ENCODE measurements at places on chromosomes 1 and 21.

DNA sequence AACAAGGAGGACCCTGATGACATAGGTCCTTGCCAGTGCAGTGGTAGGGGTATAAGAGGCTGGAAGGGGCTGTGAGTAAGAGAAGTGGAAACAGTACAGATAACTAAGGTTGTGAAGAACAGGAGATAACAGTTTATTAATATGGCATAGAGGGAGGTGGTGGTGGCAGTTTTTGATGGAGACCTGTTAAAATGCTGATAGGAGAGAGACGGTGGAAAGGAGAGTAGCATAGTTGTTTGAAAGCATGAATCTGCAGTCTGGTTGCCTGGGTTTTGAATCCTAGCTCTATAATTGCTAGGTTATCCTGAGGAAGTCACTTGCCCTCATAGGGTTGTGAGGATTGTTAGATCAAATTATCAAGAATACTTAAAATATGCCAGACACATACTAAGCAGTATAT lies 19.4 kb downstream of the LRRC41 start:
- DNase-seq: no peak

DNA sequence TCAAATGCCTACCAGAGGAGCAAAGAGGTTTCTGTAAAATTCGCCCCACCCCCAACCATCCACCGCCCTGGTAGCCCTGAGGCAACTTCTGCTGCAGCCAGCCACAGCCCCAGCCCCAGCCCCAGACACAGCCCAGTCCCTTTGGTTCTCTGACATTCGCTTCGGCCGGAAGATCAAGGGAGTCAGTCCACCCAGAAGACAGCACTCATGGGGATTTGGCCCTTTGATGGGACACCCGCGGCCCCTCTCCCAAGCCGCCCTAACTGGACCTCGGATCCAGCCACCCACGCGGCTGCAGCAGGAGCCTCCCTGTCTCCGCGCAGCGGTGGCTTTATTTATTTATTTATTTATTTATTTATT lies 3881.0 kb downstream of the SRGAP2C start:
- no peak for DNase-seq

GRCh38 chr21:37348664-37349063 lies 17.9 kb upstream of the DYRK1A start:
- DNase-seq: no peak

- no peak for DNase-seq
Observed at GRCh38 chr1:26126321-26127084, 14.9 kb downstream of the PDIK1L start.

DNA sequence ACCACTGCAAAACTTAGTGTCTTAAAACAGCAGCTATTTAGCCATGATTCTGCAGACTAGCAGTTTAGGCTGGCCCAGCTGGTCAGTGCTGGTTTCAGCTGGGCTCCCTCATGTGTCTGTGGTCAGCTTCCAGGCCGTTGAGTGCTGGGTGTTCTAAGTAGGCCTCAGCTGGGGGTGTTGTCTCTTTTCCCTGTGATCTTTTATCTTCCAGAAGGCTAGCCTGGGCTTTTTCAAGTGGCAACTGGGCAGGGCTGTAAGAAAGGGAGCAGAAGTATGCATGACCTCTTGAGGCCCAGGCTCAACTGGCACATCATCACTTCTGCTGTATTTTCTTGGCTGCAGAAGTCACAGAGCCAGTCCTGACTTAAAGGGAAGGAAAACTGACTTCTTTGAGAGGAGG lies 136.1 kb downstream of the KIF26B start:
- DNase-seq: no peak

GRCh38 chr1:236850077-236850979 lies 55.2 kb downstream of the MTR start:
- DNase-seq: no peak

DNA sequence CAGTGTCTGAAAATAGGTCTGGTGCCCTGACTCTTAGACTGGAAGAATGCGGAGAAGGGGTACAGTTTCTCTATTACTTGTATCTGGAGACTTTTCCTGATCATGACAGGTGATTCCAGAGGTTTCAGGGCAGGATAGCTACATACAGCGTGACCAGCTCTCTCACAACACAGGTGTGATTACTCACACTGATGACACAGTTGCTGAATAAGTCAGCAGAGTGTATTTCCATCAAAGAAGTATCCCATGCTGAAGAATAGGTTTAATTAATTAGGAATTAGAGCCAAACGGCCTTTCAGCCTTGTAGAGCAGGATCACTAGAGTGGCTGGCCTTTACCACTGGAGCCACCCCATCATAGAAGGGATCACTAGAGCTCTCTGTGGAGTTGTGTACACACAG lies 298.6 kb downstream of the LMX1A start:
- DNase-seq: no peak

DNA sequence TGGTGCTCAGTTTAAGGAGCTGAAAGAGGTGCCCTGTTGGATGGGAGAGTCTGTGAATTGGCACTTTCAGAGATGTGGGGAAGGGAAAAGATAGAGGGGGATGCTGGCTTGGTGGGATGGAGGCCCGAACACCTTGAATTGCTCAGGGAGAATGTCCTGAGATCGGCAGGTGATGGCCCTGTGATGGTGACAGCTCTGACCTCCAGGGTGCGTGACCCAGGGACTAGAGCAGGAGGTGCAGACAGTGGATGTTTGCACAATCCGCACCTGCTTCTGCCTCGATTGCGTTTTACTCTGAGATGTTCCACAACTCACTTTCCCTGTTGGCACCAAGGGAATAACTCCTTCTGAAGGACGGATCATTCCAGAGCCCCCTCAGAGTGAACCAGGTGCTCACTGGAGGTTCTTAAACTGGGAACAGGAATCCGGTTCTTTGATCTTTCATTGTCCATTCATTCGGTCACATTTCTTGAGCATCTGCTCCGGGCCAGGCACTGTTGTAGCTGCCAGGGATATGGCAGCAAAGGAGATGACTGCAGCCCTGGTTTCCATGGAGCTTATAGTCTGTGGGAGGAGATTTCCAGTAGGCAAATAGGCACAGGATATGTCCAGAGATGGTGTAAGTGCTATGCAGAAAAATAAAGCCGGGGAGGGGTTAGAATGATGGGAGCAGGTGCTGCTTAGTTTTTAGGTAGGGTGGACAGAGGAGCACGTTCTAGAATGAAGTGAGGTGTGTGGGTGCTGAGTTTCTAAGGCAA lies 226.6 kb upstream of the TMEM51 start:
- DNase-seq: no peak
